ENCODE measurements at places on chromosomes 12 and 14.

- no peak for DNase-seq
Observed at GRCh38 chr12:64824130-64824499, 332 bp upstream of the TBC1D30 start.

- no peak for DNase-seq
Observed at GRCh38 chr12:88308825-88309224, 166.7 kb downstream of the TMTC3 start.

GRCh38 chr12:131832321-131833231 lies 4.4 kb downstream of the MMP17 start:
- no peak for DNase-seq

DNA sequence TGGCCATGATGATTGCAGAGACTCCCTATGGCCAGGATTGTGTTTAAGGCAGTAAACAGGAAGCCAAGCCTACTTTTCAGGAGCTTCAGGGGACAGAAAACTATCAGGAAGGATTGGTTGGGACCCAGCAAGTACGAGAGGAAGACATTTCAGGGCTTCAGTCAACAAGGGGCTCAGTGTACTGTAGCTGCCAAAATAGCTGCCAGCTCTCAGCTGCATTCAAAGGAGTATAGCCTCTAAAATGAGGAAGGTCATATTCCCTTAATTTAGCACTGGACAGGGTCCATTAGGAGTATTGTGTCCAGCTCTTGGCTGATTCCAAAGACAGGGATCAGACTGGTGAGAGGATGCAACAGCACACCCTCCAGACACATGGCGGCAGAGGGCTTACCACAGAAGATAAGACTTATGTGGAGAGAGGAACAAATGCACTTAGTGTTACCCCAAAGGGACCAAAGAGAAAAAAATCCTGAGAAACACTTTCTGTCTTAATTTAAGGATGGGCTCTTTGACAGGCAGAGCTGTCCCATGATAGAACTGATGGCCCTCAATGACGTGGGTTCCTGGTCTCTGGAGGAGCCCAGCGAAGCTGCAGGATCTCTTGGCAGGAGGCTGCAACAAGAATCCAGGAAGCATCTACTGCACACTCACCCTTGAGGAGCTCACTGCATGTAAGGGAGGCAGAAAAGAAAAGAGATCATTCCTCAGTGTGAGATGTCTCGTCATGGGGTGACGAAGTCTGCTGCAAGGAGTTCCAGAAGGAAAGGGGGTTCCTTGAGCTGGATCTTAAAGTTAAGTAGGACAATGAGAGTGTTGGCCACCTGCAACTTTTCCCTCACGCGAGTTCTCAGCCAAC lies 14.8 kb downstream of the BDKRB1 start:
- DNase-seq: no peak

DNA sequence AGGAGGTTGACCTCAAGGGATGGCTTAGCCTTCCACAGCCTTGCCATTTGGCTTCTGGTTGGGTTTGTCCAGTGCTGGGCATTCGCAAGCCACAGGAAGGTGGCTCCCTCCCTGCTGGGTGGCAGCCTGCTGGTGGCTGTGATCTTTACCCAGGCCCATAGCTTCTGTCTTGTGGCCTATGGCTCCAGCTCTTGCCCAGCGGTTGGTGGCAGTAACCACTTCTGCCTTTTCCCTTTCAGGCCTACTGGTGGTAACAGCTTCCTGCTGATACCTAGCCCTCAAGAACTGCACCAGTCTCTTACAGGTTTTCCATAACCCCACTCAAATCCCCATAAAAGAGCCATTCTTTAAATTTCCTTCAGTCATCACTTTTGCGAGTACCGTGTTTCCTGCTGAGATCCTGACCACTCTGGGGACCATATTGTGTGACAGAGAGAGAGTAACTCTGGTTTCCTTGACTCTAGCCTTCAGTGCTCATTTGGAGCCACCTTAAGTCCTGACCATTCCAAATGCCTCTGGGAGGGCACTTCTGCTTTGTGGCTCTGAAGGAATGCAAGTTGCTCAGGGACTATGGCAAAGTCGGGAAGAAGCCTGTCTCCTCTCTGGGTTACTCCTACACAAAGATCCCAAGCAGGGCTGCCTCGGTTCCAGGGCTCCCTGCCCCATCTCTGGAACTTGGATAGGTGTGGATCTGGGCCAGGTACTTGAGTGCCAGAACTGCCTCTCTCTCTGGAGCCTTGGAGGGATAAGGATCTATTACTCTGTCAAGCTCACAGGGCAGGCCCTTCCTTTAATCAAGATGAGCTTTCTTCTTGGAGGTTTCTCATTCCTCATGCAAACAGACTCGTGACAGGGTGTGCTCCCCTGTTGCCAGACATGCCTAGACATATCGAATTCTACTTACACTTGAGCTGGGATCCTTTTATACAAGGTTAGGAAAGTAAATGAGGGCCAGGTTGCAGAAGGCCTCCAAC lies 2.9 kb upstream of the NYNRIN start:
- no peak for DNase-seq

- DNase-seq: no peak
Observed at GRCh38 chr12:44774815-44775411, 101.2 kb downstream of the NELL2 start.

DNA sequence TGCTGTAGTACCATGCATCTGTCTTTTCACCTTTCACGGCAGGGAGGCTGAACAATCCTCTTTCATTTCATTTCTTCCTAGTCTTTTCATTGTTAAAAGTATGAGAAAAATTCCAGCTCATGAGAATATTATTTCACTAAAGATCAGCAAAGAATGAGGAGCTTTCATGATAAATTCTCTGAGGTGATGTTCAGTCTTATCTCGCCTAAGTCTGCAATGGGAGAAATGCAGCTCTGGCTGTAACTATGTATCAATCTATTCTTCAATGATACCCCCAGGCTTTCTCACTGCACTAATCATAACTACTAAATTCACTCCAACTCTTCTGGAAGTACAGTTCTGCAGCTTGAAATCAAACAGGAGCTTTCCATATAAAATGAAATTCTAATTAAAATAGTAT lies 15.7 kb downstream of the FOXG1 start:
- DNase-seq: no peak

DNA sequence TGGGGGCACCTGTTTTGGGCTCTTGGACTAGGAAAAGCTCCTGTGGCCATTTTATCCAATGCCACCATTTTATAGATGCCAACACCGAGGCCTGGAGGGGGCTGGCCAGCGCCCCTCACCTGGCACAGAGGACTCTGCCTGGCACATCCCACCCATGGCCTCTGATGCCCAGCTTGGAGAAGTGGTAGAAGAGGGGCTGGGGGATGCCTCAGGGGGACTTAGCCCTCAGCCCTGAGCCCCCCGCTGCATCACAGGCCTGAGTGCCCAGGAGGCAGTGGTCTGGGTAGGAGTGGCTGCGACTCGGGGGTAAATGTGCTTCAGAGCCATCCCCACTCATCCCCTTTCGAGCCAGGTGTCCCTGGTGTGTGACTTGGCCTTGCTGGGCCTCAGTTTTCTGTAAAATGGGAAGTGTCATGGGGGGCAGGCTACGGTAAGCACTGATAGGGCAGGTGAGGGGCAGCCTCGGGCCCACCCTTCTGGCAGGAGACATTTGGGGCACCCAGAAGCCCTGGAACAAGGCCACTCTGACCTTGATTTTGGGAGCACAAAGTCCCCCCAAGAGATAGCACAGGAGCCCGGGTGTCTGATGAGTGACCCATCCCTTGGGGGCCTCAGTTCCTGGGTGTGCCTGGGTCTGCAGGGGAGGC lies 22.5 kb downstream of the SH2B3 start:
- DNase-seq: no peak

GRCh38 chr12:81809829-81810595 lies 50.9 kb upstream of the PPFIA2 start:
- no peak for DNase-seq

- DNase-seq: no peak
Observed at GRCh38 chr12:123960856-123961255, 11.8 kb downstream of the CCDC92 start.

DNA sequence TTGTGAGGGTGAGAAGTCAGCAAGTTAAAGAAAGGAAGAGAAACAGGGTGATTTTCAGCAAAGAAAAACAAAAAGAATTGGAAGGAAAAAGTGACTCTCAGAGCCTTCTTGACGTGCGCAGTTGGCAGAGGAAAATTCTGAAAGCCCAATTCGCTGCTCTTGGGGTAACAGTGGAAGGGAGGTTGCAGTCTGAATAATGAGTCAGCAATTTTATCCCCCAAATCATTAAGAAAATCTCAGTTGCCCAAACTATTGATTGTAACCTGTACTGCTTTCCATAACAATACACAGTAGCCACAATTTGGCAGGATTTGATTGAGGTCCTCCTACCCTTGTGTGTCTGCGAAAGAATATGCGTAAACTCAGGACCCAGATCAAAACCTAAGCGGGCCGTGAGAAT lies 309.1 kb downstream of the EMP1 start:
- DNase-seq: no peak

- no peak for DNase-seq
Observed at GRCh38 chr14:20632831-20633691, 8.4 kb downstream of the OR6S1 start.

DNA sequence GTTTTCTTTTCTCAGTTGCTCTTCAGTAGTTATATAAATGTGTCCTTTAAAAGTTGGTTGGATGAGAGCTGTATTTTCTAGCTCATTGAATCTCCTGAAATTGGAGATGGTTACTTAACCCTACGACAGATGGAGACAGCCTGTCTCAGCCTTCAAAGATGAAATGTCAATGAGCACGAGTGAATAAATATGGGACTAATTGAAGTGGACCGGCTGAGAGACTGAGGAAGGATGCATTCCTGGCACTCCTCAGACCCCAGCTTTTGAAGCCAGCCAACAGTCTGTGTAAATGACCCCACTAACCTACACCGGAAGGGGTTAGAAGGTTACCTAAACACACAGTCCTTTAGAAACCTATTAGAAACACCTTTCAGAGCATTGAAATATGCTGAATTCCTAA lies 46.6 kb downstream of the PDZRN4 start:
- DNase-seq: no peak

GRCh38 chr12:112557951-112558630 lies 139.3 kb downstream of the PTPN11 start:
- no peak for DNase-seq

DNA sequence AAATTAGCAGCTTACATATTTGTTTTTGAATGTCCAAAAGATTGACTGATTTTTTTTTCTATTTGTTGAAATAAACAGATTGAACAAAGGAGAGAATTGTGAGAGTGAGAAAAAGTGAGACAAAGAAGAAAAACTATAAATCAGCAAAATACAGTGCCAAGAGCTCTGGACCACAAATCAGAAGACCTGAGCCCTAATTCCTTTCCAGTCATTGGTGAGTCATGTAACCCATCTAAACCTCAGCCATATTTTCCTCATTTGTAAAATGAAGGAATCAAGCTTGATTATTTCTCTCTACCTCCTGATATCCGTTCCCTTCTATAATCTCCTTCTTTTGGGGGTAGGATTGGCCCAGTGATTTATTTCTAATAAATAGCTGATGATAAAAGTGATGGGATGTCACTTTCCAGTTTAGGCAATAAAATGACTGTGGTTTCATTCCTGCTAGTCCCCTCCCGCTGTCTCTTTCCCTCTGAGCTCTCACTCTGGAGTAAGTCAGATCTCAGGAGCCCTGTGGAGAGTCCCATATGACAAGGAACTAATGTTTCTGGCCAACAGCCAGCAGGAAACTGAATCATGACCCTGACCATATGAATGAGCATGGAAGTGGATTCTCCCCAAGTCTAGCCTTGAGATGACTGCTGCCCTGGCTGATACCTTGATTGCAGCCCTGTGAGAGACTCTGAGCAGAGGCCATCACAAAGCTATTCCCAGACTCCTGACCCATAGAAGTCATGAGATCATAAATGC lies 218.9 kb downstream of the ACSS3 start:
- DNase-seq: no peak

DNA sequence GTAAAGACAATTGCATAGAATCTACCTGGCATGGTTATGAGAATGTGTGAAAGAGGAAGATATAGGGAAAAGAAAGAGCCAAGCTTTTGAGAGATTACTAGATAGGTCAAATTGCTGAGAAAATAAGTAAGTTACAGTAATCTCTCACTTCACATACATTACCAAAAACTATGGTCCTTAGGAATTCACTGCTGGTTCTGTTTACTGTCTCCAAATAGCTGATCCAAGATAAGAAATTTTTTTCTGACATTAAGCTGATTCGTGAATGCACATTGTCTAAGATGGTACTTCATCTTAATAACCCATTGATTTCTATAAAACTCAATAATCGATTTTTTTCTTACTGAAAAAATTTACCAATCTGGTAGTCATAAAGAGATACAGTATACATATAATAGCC lies 17.4 kb downstream of the SIX1 start:
- no peak for DNase-seq

DNA sequence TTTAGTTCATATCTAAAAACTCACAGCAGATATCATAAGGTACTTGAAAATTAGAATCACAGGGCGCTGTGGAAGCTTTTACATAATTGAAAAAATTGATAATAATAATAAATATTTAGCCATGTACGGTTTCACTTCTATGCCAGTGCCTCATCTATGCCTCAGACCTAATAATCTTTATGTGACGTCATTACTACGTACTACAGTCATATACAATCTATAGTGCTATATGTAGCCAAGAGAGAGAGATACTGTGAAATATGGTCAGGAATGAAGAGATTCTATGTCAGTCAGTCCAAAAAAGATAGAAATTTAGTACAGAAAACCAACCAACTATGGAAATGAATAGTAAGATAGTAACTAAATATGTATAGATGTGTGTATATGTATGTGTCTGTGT lies 1010.5 kb downstream of the NRXN3 start:
- no peak for DNase-seq

- no peak for DNase-seq
Observed at GRCh38 chr14:32607399-32607798, 278.3 kb downstream of the AKAP6 start.

- no peak for DNase-seq
Observed at GRCh38 chr14:71497645-71498086, 434.6 kb upstream of the RGS6 start.

DNA sequence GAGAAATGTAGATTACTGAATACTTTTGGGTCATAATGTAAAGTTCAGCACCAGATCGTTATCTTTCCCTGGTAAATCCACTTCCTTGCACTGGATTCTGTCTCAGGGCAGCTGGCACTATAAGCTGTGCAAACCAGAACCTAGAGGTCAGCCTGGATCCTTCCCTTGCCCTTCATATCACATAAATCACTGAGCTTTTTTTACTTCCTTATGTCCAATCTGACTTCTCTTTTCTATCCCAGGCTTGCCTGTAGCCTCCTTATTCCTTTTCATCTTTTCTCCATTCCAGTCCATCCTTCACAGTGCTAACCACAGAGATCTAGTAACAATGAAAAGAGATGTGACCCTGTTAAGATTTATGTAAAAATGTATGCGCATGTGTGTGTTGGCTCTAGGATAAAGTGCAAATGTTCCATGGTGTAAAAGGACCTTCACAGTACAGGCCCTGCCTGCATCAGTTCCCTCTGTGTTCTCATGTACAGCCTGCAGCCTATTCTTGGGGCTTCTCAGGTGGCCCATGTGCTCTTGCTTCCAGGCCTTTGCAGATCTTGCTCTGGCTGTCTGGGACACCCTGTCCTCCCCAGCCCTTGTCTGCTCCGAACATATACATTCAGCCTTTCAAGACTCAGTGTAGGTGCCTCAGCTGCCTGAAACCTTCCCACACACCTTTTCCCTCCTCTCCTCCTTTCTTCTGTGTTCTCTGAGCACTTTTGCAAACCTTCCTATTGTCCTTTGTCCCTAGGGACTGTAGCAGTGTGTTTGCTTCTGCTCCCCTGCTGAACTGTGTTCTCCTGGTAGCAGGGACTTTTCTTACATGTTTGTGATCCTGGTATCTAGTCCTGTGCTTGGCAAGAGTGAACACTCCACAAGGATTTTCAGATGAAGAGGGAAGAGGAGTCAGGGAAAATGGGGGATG lies 30.0 kb downstream of the PELI2 start:
- DNase-seq: no peak

Measured in breast epithelium (tissue), 4 donors.